ENCODE measurements at places on chromosomes 1 and 21. TPM values are rescaled to one million over a fixed set of nuclear protein-coding genes. Genes with fewer than 3 reads are reported as not detected.

ZNF593 gene
- 159 TPM for polyA plus RNA-seq

DNA sequence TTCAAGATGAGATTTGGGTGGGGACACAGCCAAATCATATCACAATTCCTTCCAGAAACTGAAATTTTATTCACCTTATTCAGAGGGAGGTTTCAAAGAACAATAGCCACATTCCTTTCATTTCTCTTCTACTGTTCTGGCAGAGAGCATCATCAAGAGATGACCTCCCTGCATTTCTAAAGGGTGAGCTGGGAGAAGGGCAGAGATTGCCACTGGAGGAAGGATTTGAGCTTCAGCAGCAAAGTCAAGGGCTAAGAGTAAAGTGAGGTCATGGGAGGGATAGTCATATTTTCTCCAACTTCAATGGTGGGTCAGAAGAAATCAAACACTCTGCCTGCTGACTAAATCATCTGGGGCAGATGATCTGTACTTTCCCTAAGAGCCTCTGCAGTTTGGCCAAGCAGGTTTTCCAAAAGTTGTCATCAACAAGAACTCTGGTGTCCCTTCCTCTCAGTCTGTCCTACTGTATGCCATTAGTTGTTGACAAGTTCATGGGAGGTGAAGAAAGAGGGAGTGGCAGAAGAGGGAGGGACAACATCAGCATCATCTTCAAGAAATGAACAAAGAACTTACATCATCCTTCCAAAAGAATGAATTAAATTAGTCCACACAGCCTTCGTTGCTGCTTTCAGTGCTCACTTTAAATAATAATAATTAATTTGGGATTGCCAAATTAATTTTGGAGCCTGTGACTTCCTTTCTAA is 298.3 kb downstream of the ASTN1 start:
- no peak for DNase-seq

- DNase-seq: no peak
These were observed 3.2 kb downstream of the IRF6 start for GRCh38 chr1:209802780-209803152.

DNA sequence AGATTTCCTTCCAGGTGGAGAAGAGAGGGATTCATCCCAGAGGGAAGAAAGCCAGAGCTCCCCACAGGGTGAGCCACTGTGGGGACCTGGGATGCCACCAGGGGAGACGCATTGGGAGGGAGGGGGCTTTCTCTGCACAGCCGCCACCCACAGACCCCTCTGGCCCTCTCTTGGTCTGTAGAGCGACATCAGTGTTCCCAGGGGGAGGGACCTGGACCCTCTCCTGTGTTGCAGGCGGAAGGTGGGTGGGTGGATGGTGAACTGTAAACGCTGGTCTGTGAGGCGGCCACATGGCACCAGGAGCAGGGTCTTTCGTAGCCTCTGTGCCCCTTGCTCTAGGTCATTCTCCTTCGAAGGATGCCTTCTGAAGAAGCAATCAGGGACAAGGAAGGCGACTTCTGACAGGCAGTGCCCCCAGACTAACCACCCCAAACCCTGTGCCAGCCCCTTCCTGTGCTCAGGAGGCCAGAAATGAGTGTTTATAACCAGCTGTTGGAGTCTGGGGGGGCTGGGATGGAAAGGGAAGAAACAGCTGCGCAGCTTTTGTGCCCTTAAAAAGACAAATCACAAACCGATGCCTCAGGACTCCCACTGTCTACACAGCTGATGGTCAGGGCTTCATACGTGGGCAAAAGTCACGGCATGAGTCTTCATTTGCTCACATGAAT is 121.4 kb upstream of the ZBTB40 start:
- DNase-seq: no peak

Measured in heart right ventricle (tissue), 16 donors.